H4 (cell line): ENCODE measurements at places on chromosomes 5 and 9. TPM values are rescaled to one million over a fixed set of nuclear protein-coding genes. Genes with fewer than 3 reads are reported as not detected.

HAUS6 gene
- 16.5 and 17.3 TPM in 2 replicates for total RNA-seq

HAVCR1 gene
- total RNA-seq: 0.04 and 0.29 TPM in 2 replicates

ZNF366 gene
- total RNA-seq: 0.35 TPM in 1 of 2 replicates, not detected in the other

DNA sequence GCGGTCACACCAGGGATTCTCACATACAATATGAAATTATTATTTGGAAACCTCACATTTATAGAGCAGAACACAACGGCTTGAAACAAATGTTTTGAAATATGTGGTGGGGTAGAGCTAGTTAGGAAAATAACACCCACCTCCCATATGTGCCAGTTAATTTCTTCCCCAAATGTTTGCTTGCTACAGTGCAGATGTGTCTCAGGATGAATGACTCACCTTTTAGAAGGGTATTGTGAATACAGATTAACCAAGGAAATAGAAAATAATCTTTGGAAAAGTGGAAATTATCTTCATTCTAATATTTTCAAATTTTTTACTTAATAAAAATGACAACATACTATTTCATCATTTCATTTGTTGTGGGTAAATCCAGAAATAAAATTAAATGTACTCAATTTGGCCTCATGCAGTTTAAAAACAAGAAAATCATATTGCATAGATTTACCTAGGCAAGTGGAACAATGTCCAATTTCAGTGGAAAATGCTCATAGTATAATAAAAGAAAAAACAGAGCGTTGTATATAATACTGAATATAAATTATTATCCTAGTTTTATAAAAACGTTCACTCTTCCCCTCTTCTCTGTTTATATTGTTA is 39.3 kb upstream of the RICTOR start:
- no peak for DNase-seq

- DNase-seq: no peak
Observed at GRCh38 chr5:122262103-122262502, 49.9 kb upstream of the SNCAIP start.

- DNase-seq: peak; percentile 21
Observed at GRCh38 chr5:124330595-124331220, 415.7 kb downstream of the ZNF608 start.

- no peak for DNase-seq
Observed at GRCh38 chr5:100423330-100423729, 111.8 kb upstream of the FAM174A start.

DNA sequence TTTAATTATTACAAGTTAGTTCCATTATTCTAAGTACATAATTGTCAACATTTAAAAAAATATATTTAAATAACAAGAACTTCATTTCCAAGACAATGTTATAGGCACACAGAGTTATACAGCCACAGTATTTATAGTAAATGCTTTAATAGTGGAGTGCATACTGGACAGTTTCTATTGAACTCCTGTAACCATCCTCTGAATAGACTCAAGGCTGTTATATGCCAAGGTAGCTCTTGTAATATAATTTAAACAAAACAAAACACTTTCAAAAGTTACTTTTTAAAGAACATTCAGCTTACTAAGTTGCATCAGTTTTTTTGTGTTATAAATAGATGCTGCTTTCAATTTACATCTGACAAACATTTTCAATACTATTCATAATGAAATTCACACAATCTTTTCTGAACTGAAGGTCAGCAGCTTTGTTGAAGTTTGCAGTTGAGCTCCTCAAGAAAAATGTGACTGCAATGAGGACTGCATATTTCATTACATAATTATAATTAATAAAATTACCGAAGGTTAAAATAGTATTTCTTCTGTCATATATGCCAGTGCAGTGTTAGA is 549.9 kb upstream of the CYLC2 start:
- no peak for DNase-seq

- DNase-seq: no peak
Observed at GRCh38 chr9:111874500-111874899, 22.1 kb upstream of the UGCG start.

DNA sequence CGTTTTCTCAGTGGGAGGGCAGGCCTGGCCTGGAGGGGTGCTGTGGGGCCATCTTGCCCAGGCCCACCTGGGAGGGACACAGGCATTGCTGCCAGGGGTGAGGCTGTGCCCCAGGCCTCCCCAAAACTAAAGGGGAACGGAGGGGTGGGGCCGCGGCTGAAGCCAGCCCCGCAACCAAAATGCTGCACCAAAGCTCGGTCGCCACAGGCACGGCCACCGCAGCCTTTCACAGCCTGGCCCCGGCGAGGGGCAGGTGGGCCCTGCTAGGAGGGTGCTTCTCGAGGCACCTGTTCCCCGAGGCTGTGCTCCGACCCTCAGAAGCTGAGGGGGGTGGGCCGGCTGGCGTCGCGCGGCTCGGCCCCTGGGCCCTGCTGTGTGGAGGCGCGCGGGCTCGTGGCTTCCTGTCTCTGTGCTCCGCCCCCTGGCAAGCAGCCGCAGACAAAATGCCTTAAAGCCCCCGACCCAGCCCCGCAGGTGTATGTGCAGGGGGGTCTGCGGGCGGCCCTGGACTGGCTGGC is 57.6 kb downstream of the JAK2 start:
- DNase-seq: no peak

- no peak for DNase-seq
Observed at GRCh38 chr9:106970219-106970975, 107.4 kb downstream of the ZNF462 start.

GRCh38 chr9:137009938-137010732 is 13.8 kb upstream of the CLIC3 start:
- no peak for DNase-seq

GRCh38 chr5:90055831-90056328 is 353.7 kb downstream of the CETN3 start:
- DNase-seq: no peak

DNA sequence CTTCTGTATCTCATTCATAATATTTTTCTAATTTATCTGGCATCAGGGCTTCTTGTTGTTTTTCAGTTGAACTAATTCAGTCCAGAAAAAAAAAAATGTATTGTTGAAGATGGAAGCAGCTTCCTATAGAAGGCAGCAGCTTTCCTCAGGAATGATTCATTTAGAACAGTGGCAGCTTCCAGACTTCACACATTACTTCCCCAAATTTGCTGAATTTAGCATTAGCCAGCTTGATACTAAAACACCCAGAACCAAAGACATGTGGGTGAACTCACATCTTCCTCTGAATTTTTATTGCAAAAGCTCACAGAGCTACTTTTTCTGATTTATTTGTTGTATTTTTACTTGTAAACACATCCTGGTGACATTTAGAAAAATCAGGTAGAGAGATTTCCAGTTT is 53.8 kb downstream of the HCN1 start:
- DNase-seq: no peak

- DNase-seq: no peak
Observed at GRCh38 chr5:158054223-158055110, 195.5 kb upstream of the CLINT1 start.

GRCh38 chr9:87880683-87881082 is 2.0 kb upstream of the SPATA31E1 start:
- no peak for DNase-seq
